ENCODE measurements at places on chromosomes 3 and 15.

GRCh38 chr3:186168976-186169375 lies 60.1 kb upstream of the ETV5 start:
- no peak for DNase-seq

GRCh38 chr15:63186065-63186464 lies 3.3 kb upstream of the RAB8B start:
- no peak for DNase-seq

GRCh38 chr3:117399311-117400078 lies 689.9 kb downstream of the TUSC7 start:
- DNase-seq, result no peak

DNA sequence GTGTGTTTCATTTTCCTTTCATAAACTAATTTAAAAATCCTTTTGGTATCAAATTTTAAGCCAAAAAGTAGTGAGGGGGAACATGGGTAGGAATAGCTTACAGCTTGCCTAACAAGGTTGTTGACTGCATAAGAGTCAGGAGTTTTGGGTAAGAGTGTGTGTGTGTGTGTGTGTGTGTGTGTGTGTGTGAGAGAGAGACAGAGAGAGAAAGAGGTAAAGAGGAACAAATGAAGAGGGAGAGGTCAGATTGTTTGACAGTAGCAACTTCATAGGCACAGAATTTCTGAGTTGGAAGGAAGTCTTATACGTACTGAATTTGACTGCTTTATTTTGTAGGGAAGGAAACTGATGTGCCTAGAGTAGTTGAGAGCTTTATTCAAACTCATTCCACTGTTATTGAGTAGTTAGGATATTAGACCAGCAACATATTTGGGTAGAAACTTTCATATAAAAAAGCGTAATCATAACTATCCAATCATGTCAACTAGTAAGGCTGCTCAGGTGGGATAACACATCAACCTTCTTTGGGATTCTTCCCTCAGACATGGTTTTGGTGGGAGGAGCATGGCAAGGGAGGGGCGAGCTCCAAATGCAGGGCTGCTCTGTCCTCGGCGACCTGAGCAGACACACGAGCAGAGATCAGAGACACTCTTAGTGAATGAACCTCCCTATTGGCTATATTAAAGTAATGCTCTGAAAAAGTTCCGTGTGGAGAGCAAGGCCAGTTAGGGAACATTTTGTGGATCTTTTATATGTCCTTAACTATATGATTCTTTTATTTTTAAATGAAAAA lies 86.4 kb downstream of the LPP start:
- DNase-seq, result no peak

- DNase-seq, result no peak
Observed at GRCh38 chr3:126417981-126418530, 23.3 kb downstream of the CFAP100 start.

GRCh38 chr3:156133076-156133475 lies 12.7 kb downstream of the KCNAB1 start:
- no peak for DNase-seq

- DNase-seq, result no peak
Observed at GRCh38 chr3:142944342-142944741, 19.1 kb downstream of the PAQR9 start.

- DNase-seq, result no peak
Observed at GRCh38 chr15:90683371-90683770, 33.8 kb upstream of the BLM start.

- no peak for DNase-seq
Observed at GRCh38 chr15:60528530-60528929, 49.6 kb upstream of the ICE2 start.

- DNase-seq, result no peak
Observed at GRCh38 chr3:105755121-105755886, 113.5 kb downstream of the CBLB start.

DNA sequence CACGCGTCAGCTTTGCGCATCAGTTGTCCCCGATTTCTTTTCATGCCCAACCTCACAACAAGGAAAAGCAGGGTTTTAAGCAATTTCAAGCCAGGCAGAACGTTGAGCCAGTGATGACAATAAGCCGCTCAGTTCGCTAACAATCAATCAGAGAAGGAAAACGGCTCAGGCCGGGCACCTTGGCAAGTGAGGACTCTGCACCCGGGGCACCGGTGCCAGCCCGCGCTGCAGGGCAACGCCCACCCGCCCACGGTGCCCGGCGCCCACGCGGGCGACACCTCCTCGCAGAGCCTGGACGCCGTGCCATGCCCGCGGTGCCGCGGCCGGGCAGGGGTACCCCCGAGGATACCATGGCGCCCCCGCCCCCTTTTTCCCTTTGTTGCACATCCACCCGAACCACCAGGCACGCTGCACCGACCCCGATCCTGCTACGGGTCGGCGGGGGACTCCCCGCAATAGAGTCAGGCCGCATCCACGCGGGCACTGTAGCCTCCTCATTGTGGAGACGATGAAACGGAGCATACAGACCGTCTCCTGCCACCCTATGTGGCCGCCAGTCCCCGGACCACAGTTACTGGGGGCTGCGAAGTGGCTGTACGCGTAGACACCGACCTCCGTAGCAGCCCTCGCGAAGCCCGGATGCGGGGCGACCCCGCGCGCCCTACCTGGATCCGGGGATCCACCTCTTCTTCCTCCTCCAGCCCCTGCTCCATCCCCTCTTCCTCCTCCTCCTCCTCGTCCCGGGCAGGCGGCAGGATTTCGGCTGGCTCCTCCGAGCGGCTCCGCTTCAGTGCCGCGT lies 581 bp downstream of the SH3BP5 start:
- DNase-seq, result no peak

DNA sequence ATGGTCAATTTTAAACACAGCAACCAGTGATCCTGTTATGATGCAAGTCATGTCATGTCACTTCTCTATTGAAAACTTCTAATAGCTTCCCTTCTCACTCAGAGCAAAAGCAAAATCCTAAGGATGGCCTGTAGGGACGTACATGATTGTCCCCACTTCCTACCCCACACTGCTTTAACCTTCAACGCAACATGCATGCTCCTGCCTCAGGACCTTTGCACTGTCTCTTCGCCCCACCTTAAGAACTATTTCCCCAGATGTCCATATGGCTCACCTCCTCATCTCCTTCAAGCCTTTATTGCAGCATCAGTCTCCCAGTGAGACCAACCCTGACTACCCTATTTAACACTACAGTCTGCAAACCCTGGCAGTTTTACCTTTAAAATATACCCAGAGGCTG lies 214.1 kb upstream of the CHRM5 start:
- DNase-seq, result no peak

- no peak for DNase-seq
Observed at GRCh38 chr3:162302983-162303624, 806.5 kb downstream of the OTOL1 start.

DNA sequence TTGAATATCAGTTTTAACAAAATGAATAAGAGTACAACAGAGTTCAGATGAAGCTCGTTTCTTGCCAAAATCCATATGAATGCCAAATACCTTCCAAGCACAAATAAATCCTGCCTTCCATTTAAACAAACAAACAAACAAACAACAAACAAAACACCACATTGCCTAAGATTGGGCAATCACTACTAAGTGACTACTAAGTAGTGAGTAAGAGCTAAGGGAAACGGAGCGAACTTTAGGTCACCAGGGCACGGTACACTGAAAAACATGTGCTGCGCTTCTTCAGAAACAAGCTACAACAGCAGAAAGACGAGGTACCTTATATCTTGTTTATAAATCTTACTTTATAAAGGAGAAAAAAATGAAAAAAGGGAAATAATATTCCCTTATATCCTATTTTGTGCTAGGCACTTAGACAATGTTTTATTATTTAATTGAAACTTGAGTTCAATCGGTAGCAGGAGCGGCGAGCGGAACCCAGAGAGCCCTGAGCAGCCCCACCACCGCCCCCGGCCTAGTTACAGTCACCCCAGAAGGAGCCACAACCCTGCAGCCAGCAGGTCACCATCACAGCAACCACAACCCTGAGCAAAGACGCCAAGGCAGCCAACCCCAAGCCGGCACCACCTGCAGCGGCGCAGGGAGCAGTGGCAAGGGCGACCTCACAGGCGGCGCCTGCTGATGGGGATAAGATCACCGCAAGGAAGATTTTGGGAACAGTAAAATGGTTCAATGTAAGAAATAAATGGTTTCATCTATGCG lies 216.9 kb downstream of the ZBTB20 start:
- no peak for DNase-seq

DNA sequence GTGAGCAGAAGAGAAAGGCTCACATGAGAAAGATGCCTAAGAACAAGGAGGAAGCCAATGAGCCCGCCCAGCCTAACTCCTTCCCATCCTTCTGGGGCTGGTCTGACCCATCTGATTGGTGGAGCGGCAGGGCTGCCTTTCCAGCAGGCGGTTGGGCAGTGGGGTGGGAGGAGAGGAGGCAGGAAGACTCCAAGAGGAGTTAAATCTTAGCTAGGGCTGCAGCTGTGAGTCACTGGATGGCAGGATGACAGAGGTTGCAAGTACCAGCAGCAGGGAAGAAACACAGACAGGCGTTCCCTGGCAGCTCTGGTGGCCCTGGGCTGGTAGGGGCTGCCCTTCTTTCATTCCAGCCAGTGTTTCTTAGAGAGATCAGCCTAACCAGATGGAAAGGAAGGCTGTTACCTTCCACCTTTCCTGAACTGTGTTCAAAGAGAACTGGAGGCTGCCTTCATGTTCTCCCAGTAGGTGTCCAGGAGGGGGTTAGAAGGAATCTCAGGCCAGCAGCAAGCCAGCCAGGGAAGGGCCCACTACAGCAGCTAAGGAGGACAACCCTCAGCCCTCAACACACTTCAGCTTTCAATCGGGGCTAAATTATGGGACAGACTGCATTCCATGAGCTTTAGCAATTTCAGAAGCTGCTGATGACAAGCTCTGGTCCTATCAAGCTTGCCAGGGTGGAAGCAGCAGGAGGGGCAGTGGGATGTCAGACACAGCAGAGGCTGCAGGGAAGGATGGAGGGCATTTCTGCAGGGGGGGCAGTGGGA lies 50.3 kb downstream of the CHSY1 start:
- DNase-seq, result no peak

DNA sequence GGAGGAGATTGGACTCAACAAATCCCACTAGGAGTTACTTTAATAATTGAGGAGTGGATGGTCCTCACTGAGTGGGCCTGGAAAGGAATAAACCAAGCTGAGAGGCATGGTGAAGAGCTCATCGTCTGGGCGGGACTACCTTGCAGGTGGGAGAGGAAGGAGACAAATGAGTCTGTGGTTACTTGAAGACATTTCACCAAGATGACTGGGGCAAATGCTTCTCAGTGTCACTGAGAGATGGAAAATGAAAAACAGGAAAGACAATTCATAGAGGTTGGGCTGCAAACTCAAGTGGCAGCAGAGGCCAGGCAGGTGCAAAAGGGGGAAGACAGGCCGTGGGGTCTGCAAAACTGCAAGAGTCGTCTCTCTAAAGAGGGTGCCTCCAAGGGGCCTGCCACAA lies 1.5 kb upstream of the ARHGAP31 start:
- DNase-seq, result no peak

DNA sequence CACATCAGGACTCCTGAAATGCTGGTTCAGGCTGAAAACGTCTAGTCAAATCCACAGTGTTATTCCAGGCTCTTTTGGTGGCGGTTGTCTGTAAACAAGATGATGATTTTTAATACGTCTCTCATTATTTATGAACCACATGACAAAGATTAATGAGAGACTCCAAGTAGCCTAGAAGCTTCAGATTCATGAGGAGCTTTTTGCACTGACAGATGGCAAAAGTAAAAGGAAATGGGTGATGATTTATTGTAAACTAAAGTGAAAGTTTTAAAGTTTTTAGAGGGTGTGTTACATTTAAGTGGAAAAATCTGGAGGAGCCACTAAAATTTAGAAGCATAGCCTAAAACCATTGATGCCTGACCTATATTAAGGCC lies 77.0 kb downstream of the BBX start:
- DNase-seq, result no peak

DNA sequence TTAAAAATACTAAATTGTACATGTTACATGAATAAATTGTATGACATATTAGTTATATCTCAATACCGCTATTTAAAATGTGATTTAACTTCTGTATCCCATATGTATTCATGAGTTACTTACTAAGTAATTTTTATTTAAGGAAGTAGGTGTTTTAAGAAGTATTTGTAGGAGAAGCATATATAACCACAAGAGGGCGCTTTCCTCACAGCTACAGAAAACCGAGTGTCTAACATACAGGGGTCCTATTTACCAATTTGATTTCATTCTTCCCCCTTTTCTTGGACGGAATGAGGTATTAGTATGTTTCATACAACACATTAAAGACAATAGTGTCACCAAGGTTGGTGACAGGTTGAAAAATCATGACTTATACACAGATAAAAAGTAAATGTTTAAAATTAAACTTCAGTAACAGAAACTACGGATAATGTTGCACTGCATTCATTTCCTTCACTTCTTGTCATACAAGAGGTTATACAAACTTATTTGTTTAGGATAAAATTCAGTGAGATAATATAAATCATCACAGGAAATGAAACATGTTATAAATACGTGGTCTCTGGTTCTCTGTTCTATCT lies 253.6 kb downstream of the MAGI1 start:
- DNase-seq, result peak; percentile 15

- DNase-seq, result no peak
Observed at GRCh38 chr3:9450991-9451390, 53.6 kb downstream of the SETD5 start.

DNA sequence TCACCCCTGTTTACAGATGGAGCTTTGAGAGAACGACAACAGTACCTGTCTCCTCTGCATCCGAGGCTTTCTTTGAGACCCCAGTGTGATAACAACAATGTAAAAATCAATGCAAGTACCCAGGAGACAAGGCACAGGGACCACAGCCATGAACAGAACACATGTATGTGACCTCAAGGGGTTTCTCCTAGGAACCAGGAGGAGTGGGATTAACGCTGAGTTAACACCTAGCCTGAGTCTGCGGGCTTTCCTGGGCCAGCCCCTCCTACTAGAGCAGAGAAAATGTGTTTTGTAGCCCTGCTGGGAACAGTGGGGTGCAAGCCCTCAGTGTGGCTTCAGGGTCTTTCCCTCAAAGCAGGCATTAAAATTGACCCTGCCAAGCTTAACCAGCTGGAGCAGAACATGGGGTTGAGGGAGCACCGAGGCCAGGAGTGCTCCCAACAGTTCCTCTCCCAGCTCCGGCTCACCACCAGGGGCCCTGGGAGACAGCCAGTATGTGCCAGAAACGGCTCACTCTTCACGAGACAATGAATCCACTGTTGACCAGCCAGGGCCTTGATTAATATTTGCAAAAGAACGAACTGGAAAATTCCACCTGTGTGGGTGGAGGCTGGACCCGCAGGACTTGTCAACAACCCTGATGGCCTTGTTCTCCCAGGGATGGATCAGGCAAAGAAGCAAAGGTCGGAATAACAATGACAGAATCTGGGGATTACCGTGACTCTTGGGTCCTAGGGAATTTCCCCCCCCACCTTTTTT lies 3.6 kb downstream of the CHDH start:
- no peak for DNase-seq

DNA sequence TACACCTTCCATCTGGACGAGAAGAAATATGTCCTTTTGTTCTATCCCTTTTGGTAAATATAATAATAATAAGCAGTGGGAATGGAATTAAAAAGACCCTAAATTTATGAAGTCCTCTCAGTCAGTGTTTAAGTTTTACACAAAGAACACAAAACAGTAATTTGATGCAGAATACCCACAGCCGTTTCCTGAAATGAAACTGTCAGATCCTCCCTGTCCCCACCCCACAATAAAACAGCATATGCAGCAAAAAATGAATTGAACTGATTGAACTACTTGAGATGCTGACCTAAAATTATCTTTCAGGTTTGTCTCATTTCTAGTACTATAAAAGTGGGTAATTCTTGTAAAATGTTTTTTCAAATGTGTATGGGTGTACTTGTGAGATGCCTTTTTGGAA lies 2.2 kb upstream of the LRIG1 start:
- DNase-seq, result no peak
